ENCODE measurements at places on chromosomes 12 and 14. TPM values are rescaled to one million over a fixed set of nuclear protein-coding genes. Genes with fewer than 3 reads are reported as not detected.

The HOTAIR gene
- not detected for total RNA-seq

The KLRK1 gene
- not detected for total RNA-seq

- no peak for DNase-seq
These were observed 4.9 kb upstream of the ANKLE2 start for GRCh38 chr12:132766380-132767085.

The CCDC38 gene
- not detected for total RNA-seq

DNA sequence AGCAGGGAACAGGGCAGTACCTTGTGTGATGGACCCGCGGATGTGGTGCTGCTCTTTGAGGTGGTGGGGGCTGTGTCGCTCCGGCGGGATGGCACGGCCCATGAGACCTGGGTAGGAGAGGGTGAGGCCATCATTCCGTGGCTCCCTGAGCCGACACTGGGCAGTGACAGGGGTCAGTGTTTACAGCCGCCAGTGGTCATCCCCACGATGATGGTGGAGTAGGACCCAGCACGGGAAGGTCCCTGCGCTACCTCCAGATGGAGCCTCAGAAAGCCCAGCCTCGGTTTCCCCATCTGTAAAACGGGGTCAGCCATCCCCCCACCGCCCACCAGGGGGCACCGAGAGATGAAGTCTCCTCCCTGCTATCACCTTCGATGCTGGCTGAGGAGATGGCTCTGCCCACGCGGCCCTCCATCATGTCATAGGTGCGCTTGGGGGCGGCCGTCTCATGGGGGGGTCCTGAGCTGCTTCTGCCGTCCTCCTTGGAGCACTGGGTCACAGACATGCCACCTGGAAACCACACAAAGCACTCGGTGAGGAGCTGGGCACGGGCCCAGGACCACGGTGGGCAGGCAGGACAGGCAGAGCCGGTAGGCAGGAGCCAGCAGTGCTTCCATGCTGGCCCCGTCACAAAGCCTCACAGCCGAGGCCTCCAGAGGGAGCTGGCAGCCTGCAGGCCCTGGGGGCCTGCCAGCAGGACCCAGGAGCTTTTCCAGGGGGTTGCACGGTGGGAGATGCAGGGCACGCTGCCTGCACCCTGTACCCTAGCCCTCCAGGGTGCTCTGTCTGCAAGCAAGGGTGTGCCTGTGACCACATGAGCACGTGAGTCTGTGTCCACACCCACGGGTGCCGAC is 53.1 kb downstream of the RFLNA start:
- DNase-seq, result no peak

GRCh38 chr12:4379405-4379804 is at the start of gene FGF23:
FGF23 (minus strand) TSS chr12:4379712; CDS start chr12:4379582, 130 bp downstream.
- DNase-seq, result peak; percentile 59

- no peak for DNase-seq
These were observed 187.6 kb downstream of the CACNA1C start for GRCh38 chr12:2240390-2240789.

GRCh38 chr12:24901576-24902461 is 47.1 kb downstream of the BCAT1 start:
- DNase-seq, result no peak

The PTCSC3 gene
- not detected for total RNA-seq

GRCh38 chr14:77181603-77182437 is at the start of gene TMEM63C:
TMEM63C (plus strand) TSS chr14:77181798; CDS start chr14:77218814, 37,016 bp downstream.
- peak; percentile 25 for DNase-seq

DNA sequence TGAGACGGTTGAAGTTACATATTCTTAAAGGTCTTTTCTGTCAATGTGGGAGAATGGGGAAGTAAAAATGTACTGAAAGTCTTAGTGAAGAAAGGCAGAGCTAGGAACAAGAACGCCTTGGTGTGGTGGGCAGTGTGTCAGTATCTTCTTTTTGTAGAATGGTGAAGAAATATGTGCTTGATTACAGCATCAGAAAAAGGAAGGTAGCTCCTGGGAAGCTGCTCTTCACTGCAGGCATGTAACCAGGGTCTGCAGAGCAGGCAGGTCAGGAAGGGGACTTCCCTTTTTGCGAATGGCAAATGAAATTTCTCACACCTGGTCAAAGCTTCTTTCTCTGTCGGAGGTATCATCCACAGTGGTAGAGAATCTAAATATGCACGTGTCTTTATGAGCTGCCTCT is 226.2 kb downstream of the ADAMTS20 start:
- DNase-seq, result no peak

- DNase-seq, result no peak
These were observed at the start of gene DEGS2 for GRCh38 chr14:100159094-100159864. DEGS2 (minus strand) TSS chr14:100159645; CDS start chr14:100159587, 58 bp downstream.

The RNFT2 gene
- total RNA-seq, result 2.4 TPM

The RPS6KL1 gene
- 3.6 TPM for total RNA-seq

- DNase-seq, result no peak
These were observed 942 bp upstream of the GSG1 start for GRCh38 chr12:13104409-13104808.

The KRT77 gene
- total RNA-seq, result not detected

The SERPINA3 gene
- 0.96 TPM for total RNA-seq

DNA sequence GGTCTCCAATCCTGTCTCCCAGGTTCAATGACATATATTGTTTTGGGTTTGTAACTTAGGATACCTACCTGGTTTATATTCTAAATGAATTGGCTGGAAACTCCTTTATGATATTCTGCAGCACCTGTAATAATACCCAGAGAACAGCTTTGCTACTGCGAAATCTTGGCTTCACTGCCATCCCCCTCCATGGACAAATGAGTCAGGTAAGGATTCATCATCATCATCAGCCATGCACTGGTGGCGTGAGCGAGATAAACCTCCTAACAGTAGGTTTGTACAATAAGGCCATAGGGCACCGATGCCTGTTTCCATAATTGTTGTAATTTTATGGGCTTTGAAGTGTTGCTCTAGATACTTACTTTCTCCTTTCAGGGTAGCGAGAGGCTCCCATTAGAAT is 10.7 kb downstream of the DDX47 start:
- DNase-seq, result no peak

The RAB15 gene
- 3.4 TPM for total RNA-seq

DNA sequence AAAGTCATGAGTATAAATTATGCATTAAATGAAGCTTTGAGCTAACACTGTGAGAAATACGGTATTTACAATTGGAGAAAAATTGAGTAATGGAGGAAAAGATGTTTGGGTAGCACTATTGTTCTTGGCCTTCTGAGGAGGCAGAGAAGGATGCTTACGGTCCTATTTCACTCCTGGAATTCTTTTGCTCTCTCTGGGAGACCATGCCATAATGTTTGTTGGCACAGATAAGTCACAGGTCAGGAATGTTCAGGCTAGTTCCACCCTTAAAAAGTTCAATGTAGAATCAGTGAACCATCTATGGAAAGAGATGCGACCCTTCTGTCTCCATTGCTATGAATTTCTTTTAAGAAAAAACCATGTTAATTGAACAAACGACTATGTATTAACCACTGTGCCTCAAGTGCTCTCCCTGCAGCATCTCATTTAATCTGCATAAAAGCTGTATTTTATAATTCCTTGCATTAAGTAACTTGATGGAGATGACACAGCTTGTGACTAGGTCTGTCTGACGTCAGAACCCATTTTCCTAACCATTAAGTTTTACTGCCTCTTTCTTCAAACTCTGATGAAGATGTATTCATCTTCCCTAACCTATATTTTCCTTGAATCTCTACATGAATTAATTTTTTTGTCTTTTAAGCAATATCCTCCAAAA is 9.5 kb downstream of the BATF start:
- no peak for DNase-seq

- no peak for DNase-seq
These were observed 118.4 kb upstream of the FZD10 start for GRCh38 chr12:130043685-130044406.

The HPD gene
- not detected for total RNA-seq

The BRMS1L gene
- total RNA-seq, result 3.5 TPM

GRCh38 chr14:103561381-103562178 is 877 bp downstream of the BAG5 start:
- DNase-seq, result peak; percentile 45

GRCh38 chr12:116773276-116773731 is 35.2 kb downstream of the RNFT2 start:
- peak; percentile 17 for DNase-seq

- no peak for DNase-seq
These were observed 6.8 kb downstream of the KDM2B start for GRCh38 chr12:121574025-121574424.

DNA sequence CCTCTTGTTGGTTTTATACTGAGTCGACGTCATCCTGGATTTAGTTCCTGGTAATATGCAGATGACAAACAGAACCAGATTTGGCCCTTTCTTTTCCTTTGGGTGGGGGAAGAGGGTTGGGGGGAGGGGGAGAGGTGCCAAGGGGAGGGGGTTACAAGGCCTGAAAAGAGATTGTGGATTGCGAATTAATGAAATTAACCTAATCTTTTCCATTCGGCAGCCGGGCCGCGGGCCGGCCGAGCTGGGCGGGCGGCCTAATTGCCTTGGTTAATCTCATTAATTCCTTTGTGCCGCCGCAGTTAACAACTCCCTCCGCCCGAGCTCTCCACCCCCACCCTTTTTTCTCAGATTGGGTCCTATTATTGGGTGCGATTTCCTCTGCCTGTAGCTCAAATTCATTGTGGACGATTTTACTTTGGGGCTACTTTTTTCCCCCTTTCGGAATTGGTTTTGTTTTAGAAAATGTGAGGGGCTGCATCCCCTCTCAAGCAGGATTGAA is 387 bp upstream of the GSC start:
- DNase-seq, result no peak

The SIX6 gene
- total RNA-seq, result not detected

The KRT86 gene
- total RNA-seq, result 0.48 TPM

GRCh38 chr14:60495946-60496345 is 10.1 kb upstream of the C14orf39 start:
- no peak for DNase-seq

DNA sequence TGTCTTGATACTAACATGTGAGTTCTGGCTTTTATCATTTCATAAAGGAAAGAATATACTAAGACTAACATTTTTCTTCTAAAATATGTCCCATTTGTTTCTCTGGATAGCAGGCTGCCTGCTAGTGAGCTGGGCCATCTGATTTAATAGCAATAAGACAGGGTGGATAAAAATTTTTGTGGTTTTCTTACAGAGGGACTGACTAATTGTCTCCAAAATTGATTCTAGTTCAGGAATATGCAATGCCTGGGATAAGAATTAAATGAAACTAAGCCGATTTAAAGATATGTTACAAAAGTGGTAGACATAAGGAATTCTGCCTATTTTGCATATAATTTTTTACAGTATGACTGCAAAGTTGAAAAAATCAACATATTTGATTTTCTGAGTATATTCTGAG is 252.9 kb upstream of the NAV3 start:
- no peak for DNase-seq

- DNase-seq, result peak; percentile 96
These were observed 1.8 kb downstream of the IGFBP6 start for GRCh38 chr12:53099071-53099882.

DNA sequence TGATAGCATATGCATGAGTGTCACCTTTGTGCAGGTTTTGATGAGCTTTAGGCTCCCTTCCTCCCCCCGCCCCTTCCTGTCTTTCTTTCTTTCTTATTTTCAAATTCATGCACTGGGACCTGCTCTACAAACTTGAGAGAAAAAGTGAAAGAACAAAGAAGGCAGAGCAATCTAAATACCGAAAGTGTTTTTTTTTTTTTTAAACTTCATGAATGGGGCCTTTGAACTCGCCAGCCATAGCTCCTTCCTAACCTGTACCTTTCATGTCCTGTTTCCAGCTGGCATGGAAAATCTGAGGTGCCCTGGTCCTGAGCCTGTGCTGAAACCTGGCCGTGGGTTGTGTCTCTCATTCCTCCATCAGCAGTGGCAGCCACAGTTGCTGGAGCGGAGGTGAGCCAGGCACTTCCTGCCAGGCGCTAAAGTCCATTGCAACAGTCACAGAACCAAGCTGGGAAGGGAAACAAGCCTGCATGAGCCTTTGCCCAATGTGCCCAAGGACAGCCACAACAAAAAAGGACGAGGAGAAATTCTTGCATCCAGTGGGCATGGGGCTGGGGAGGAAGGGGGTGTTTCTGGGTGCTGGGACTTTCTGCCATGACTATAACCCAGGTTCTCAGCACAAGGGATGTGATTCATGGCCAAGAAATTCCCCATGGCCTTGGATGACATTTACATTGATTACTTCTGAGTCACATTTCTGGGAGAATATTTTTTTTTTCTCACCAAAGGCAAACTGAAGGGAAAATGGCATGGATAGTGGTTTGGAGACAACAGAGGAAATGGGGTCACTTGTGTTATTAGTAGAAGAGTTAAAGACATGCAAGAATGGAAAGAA is 102.7 kb downstream of the TMEM30B start:
- peak; percentile 96 for DNase-seq

DNA sequence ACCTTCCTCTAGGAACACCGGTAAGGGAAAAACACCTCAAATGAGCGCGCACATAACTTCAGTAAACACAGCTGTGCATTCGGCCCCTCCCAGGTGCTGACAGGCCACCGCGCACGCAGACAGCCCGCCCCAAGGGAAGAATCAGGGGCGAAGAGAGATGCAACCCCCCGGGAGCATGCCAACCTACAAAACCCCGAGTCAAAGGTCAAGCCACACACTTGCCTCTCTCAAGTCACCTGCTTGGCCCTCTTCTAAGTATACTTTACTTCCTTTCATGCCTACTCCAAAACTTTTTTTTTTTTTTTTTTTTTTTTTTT is 2.3 kb upstream of the CYP46A1 start:
- DNase-seq, result no peak
